ENCODE measurements at places on chromosomes 6 and 20.

DNA sequence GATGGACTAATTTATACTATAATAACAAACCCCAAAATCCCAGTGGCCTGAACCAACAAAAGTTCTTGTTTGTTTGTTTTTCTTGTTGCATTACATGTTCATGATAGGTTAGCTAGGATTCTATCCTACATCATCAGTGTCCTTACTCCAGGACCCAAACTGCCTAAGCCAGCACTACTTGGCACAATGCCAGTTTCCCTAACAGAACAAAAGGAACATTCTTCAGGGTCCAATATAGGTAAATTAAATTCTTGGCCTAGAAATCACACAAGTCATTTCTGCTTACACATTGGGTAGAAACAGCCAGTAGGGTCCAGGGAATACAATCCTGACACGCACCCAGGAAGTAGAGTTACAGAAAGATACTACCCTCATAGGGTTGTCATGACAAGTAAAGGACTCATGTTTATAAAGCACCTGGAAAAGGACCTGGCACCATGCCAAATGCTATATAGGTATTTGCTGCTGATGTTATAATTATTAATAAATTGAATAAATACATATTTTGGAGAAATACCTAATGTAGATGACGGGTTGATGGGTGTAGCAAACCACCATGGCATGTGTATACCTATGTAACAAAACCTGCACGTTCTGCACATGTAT, 38.8 kb downstream of the RCAN2 start:
- DNase-seq: no peak

- no peak for DNase-seq
Observed at GRCh38 chr6:142121342-142121741, 11.4 kb upstream of the GJE1 start.

GRCh38 chr6:149275621-149276020, 41.9 kb upstream of the TAB2 start:
- DNase-seq: no peak

DNA sequence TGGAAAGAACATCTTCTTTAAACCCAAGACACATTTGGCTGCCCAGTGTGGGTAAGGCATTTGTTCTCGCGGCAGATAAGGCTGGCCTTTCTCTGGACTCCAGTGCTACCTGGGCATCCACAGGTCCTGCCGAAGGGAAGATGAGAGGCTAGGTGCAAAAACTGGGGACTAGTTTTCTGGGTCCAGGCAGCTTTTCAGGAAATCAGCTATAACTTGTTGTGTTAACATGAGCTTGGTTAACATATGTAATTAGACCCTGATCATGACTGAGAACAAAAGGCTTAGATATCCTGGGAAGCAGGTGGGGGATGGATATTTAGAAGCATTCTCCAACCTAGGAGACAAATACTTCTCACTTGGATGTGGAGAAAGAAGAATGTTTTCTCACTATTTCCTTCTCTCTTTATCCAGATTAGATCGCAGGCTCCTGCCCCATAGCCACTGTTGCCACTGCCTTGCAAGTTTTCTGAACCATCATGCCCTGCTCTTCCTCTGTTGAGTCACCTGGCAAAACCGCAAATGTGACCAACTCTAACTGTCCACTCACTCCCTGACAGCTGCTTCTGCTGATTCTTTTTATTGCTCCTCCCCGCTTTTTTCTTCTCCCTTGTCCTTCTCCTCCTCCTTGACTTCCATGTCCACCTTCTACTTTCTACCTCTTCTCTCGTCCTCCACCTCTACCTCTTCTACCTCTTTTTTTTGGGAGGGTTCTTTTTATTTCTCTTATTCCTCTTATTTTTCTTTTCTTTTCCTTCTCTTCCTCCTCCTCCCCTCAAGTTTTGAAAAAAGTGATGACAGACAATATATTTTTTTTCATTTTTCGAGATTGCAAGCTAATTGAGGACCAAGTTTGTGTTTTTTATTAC, 258.1 kb downstream of the UTRN start:
- DNase-seq: no peak

GRCh38 chr6:130624046-130624445, 203.2 kb upstream of the SMLR1 start:
- no peak for DNase-seq

DNA sequence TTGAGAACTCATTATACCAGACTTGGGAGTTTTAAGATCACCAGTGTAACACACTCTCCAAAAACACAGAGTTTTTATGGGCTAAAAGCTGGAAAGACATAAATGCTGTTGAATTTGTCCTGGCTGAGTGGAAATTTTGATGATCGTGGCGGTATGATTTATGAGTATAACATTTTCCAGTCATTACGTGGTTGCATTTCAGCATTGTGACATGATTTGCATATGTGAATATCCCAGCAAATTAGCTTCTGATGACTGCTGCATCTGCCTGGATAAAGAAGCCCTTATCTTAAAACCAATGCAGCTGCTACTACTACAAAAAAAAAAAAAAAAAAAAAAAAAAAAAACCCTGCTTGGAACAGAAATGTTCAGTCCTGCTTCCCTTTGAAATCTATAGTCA, 850.9 kb downstream of the TFAP2A start:
- no peak for DNase-seq

DNA sequence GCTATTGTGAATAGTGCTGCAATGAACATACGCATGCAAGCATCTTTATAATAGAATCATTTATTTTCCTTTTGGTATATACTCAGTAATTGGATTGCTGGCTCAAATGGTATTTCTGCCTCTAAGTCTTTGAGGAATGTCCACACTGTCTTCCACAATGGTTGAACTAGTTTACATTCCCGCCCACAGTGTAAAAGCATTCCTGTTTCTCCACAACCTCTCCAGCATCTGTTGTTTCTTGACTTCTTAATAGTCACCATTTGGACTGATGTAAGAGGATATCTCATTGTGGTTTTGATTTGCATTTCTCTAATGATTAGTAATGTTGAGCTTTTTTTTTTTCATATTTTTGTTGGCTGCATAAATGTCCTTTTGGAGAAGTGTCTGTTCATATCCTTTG, 208.7 kb downstream of the PHF3 start:
- DNase-seq: no peak

DNA sequence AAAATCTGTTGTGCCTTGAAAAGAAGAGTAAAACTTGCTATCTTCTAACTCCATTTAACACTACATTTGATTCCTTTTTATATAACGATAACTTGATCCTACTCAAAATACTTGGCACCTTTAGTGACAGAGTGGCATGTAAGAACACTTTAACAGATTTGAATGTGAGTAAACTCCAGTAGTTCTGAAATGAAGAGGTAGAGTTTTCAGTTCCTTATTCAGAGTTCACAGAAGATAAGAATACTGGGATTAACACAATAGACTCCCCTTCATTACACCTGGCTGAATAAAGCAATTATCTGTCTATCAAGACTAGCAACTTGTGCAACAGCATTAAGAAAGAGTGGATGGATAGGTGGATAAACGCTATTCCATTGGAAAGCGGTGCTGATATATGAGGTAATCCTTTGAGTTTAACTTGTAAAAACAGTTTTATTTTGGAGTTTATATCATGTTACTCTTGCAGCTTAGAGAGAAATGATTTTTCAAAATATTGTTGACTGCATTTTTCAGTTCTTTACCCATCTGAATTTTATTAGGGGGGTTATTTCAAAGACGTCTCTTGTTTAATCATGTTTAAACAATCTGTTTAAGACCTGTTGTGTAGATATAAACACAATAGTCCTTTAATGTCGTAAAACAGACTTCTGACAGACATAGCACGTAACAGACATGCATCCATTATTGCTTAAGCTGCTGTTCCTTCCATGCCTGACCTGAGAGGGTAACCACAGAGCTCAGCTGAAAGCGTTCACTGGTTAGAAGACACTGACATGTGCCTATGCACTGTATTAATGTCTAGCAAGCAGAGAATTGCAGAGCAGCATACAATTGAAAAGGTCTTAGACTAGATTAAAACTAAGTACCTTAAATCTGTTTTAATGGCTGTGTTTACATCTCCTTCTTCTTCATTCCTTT, 102.4 kb upstream of the SUPT3H start:
- no peak for DNase-seq

DNA sequence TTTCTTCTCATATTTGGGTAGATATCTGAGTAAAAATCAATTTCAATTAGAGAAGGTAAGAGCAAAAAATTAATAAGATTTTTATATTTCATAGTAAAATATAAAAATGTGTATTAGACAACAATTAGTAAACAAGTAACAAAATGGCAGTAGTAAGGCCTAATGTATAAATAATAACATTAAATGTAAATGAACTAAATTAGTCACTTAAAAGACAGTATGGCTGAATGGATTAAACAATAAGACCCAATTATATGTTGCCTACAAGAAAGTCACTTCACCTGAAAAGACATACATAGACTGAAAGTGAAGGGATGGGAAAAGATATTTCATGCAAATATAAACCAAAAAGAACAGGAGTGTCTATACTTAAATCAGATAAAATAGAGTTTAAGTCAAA, 147.6 kb downstream of the TRMT11 start:
- no peak for DNase-seq

- no peak for DNase-seq
Observed at GRCh38 chr6:39018103-39018502, 30.5 kb upstream of the GLP1R start.

Measured in stimulated activated CD4-positive, alpha-beta T cell treated with anti-CD3 and anti-CD28 coated beads, Interleukin-1b, Interleukin-23, amount 100 ng/mL, for 1 hour (primary cell).